ENCODE measurements at places on chromosomes 1 and 21.

DNA sequence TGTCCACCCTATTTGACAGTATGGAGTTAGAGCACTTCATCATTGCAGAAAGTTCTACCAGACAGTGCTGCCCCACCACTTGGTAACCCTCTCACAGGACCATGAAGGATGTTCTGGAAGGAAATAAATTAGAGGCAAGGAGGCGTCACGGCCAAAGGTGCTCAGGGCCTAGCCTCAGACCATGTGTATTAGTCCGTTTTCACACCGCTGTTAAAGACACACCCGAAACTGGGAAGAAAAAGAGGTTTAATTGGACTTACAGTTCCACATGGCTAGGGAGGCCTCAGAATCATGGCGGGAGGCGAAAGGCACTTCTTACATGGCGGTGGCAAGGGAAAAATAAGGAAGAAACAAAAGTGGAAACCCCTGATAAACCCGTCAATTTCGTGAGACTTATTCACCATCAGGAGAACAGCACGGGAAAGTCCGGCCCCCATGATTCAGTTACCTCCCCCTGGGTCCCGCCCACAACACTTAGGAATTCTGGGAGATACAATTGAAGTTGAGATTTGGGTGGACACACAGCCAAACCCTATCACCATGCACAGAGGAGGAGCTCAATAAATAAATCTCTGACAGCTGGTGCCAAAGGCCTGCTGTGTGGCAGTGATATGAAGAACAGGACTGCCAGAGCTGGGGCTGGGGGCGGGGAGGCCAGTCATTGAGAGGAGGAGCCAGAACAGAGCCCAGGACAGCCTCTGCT is 75.8 kb downstream of the FHAD1 start:
- no peak for DNase-seq

DNA sequence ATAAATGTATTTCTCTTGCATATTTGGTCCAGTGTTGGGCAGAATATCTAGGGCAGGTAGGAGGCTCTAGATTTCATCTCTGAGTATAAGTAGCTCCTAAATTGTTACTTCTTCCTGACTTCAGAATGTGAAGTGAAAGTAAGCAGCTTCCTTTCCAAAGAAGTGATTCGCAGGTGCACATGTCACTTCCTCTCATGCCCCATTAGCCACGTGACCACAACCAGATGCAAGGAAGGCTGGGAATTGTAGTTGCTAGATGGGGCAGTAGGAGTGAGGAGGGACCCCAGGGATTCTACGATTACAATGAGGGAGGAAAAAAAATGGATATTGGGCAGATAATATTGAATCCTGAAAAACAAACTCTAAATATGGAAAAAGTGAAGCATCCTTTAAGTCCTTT is 113.2 kb upstream of the CYYR1 start:
- DNase-seq, result peak; percentile 38

- DNase-seq, result no peak
Measured at GRCh38 chr1:204343802-204344201, 15.9 kb downstream of the PLEKHA6 start.

DNA sequence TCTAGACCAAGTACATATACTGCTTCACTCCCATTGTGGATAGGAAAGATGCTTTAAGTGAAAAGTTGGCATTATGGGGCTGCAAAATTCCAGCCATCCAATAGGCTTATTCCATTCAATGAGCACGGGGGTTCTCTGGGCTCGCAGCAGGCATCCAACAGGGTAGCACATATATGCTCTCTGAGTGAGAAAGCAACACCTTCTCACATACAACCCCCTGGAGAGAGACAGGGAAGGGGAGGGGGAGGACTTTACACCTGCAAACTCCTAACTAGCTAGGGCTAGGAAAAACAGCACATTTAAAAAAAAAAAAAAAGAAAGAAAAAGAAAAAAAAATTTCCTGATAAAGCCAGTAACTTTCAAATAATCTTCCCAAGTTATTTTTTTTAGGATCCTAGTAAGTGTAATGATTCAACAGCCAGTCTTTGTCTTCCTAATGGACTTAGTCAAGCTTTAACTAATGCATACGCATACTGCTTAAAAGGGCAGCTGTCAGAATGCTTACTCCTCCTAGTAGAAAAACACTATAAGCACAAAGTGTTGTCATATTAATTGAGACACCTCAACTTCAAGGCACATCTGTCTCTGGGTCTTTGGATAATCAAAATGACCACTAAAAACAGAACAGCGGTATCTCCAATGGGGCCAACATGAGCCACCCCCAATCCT is 18.7 kb downstream of the PSMB2 start:
- DNase-seq, result no peak

DNA sequence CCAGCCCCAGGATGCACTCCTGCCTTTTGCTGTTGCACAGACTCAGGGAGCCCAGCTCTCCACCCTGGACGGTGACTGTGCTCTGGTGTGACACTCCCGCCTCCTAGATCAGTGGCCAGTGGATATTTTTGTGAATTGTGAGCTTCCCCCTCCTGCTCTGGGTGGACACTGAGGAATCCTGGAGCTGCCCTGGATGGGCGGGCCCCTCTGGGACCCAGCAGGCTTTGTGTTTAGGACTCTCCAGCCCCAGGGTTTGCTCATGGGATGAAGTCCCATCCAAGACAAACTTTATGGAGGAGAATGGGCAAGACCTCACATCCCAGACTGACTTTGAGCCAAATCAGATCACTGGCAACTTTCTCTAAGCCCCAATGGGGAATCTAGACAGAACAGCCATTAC is 16.1 kb downstream of the SLC6A9 start:
- DNase-seq, result no peak

DNA sequence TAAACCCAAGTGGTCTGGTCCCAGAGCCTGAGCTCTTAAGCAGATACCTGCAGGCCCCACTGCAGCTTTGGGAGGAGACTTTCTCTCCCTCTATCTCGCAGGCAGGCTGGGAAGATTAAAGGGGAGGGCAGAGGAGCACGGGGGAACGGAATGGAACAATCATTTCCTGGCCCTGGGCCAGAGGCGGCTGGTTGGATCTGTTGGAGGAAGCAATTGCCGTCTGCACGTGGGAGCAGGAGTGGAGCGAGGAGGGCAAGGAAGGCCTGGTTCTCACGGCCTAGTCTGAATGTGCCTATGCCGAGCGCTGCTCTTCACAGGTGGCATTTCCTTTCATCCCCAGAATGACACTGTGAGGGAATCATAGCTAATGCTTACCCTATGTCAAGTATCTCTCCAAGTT is 23.7 kb downstream of the NKAIN1 start:
- no peak for DNase-seq

GRCh38 chr21:17498586-17498985 is 14.3 kb upstream of the CXADR start:
- no peak for DNase-seq

GRCh38 chr1:234611225-234611846 is 1.4 kb upstream of the IRF2BP2 start:
- no peak for DNase-seq

DNA sequence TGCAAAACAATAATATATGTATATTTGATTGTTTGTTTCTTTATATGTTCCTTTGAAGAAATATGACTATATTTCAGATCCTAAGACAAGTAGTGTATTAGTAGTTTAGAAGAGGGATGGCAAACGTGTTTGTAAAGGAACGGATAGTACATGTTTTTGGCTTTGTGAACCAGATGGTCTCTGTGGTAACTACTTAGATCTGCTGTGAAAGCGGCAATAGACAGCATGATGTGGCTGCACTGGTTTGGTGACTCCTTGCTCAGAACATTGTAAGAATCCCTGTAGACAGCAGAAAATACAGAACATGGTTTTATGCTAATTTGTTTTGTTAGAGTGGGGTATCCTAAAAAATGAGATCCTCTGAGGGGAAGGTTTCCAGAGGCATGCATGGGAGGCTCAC is 3.1 kb downstream of the ACADM start:
- DNase-seq, result no peak

- DNase-seq, result no peak
Measured at GRCh38 chr1:1763657-1764621, 14.3 kb downstream of the NADK start.
